ENCODE measurements at places on chromosomes 7 and 10.

GRCh38 chr7:92723943-92724342, 112.4 kb downstream of the CDK6 start:
- no peak for DNase-seq

DNA sequence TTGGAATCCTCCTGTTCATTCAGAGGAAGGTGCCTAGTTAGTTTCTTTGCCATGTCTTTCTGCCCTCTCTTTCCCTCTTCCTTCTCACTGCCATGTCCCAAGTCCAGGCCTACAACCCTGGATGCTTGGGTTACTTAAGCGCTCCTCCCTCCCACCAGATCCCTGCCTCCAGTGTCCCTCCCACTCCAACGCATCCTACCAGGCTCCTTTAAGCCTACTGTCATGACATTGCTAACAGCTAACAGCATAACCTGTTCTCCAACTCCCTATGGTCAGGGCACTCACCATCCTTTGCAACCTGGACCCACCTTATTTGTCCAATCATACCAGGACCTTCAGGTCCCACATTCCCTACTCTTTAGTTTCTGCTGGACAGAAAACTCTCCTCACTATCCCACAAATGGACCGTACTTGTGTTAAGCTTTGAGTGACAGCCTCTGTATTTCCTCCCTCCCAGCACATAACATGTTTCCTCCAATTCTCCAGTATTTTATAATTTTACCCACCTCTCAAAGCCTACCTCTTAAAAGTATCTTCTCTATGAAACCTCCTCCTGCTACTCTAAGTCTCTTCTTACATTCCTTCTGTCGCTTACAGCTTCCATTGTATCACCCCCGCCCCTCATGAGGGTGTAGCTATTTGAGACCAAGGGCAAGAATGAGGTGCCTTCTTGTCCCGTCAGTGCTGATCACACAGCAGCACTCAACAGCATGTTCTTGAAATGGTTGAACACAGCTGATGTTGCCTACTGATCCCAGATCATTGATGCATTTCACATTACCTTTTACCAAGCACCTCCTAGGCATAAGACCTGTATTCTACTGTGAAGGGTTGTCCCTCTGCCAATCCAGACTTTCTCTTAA, 1.7 kb downstream of the BLNK start:
- no peak for DNase-seq

DNA sequence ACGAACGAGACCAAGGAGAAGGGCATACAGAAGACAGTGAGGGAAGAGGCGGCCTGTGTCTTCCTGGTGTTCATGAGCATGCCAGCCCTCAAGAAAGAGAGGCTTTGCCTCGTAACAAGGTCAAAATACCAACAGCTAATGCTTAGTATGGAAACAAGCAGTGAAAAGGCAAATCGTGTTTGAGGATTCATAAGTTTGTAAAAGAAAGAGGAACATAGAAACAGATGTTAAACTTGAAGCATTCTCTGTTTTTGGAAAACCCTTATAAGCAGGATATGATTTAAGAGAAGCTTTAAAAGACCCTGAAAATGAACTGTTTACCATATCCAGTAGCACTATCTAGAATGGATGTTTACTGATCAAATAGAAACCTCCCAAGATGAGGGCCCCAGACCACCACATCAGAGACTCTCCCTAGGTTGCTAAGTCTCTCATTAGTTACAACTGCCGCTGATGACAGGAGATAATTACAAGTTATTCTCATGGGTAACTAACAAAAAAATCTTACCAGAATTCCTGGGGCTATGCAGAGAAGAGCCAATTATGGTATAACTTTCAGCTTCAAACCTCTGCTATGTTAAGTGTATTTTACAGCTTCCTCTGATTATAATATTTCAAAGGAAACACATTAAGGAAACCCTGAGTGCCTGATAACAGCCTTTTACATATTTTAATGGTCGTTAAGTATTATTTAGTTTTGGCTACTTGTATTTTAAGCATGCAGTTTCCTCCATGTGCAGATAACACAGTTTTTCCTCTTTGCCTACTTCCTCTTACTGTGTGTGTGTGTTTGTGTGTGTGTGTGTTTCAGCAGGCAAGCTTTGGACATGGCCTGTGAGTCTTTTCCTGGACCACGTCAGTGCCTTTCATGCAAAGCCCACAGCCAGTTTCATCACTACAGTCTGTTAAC, 17.9 kb downstream of the JCAD start:
- DNase-seq = no peak

DNA sequence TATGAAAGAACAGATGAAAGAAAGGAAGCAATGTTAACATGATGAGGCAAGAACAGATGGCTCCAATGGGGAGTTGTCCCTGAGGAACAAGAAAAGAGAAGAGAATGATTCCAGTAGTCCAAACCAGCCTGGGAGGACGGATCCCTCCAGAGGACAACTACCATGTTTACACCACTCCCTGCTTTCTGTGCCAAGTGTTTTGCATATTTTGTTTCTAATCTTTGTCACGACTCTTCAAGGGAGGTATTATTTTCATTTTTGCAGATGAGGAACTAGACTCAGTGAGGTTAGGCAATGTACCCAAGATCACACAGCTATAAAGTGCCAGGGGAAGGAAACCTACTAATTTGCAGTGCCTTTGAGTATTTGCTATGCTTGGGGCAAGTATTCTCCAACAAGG, 116.2 kb downstream of the PARP12 start:
- DNase-seq = no peak

- peak; percentile 41 for DNase-seq
Measured at GRCh38 chr7:913736-914520, 37.6 kb downstream of the GET4 start.

DNA sequence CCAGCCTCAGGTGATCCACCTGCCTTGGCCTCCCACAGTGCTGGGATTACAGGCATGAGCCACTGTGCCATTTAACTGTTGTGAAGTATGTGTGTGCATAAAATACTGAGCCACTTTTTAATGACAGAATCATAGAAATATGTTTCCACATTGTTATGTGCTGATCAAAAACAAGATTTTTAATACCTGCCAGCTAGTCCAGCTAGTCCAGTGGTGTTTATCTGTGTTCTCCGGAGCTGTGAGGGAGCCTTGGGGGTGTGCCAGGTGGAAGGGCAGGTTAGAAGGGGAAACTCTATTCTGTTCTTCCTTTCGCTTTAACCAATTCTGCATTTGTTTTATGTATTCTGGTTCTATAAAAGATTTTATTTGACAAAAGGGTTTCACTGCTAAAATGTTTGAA, 7.0 kb downstream of the FAM221A start:
- DNase-seq = no peak

GRCh38 chr10:131641231-131641630, 259.6 kb upstream of the PPP2R2D start:
- DNase-seq = no peak

GRCh38 chr7:40105879-40106473, 28.4 kb downstream of the MPLKIP start:
- DNase-seq = no peak

- no peak for DNase-seq
Measured at GRCh38 chr7:94425546-94425945, 30.9 kb downstream of the COL1A2 start.

DNA sequence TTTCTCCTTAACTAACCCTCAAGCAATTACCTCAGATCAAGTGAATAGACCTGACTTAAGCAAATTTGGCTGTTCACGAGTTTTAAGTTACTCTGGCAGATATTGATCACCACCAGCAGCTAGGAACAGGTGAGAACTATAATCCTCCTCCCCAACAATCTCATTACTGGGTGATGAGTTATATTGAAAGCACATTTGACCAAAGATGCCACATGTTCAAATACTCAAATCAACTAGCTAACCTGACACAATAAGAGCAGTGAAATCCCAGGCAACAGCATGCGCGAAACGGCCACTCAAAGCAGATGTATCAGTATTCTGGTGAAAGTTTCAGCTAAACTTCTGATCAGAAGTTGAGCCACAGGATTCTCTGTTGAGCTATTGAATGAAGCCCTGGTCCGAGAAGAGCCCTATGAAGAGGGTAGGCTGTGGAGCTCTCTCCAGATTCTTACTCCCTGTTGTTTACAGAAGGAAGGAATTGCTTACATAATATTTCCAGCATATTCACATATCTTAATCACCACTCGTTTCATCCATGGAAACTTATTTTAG, 52.6 kb downstream of the CAV1 start:
- no peak for DNase-seq

DNA sequence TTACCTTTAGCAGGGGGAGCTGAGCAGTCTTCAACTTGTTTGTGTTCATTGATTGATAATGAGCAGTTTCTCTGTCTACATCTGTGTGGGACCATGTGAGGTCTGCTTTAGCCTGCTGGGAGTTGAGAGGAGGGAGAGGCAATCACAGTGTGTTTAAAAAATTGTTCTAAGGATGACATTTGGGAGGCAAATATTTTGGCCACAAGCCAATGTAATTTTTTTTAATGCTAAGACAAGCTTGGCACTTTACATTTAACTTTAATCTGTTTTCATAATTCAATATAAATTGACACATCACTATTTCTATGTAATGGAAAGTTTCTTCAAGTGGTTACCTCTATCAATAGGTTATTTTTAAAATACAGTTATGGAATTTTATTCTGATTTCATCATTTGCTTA, 55.9 kb upstream of the SEMA3A start:
- DNase-seq = no peak

DNA sequence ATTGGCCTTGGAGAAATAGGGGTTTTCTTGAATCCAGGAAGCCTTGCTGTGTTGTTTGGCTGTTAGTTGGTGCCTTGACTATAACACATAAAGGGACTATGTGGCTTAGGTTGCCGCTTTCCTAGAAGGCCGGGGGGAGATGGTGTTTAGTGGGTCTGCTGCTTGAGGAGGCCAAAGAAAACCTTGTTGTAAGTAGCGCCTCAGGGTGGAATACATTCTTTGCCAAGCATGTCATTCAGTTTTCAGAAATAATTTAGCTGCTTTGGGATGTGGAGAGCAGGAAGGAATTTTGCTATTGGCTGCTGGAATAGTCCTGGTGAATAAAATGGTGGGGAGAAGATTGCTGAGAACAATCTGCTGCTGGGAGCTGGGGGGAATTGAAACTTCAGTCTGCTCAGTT, 132.9 kb upstream of the WNT16 start:
- DNase-seq = no peak

DNA sequence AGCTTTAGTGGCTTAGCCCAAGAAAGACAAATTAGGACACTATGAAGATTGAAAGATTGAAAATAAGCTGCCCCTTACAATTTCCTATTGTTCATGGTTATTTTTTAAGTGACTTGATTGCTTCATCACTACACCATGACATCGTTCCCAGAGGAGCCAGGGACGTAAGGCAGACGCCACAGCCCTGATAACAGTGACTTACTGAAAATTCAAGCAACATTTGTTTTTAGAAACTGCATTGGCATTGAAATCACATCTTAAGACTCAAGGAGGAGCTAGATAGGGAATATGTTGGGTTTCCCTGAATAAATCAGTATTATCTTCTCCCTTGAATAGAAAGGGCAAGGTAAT, 38.7 kb upstream of the ANK3 start:
- no peak for DNase-seq

GRCh38 chr7:29494350-29494749, 69.3 kb upstream of the PRR15 start:
- no peak for DNase-seq
